Kidney glomerular epithelial cell (primary cell): ENCODE measurements at places on chromosomes 11 and 22.

DNA sequence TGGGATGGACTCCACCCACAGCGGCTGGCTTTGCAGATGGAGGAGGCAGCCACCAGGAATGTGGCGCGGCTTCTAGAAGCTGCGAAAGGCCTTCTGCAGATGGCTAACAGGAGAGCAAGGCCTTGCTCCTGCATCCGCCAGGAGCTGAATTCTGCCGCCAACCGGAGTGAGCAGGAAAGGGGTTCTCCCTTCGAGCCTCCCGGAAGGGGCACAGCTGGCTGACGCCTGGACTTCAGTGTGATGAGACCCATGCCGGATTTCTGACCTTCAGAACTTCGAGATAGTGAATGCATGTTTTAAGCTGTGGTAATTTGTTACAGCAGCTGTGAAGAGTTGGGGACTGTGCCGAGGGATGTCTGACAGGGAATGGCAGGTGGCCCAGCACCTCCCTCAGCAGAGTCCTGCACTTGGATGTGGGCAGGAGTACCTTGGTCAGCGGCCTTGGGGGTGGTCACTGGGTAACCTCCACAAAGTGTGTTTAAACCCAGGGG, 7.7 kb downstream of the TBC1D22A start:
- DNase-seq, result no peak

DNA sequence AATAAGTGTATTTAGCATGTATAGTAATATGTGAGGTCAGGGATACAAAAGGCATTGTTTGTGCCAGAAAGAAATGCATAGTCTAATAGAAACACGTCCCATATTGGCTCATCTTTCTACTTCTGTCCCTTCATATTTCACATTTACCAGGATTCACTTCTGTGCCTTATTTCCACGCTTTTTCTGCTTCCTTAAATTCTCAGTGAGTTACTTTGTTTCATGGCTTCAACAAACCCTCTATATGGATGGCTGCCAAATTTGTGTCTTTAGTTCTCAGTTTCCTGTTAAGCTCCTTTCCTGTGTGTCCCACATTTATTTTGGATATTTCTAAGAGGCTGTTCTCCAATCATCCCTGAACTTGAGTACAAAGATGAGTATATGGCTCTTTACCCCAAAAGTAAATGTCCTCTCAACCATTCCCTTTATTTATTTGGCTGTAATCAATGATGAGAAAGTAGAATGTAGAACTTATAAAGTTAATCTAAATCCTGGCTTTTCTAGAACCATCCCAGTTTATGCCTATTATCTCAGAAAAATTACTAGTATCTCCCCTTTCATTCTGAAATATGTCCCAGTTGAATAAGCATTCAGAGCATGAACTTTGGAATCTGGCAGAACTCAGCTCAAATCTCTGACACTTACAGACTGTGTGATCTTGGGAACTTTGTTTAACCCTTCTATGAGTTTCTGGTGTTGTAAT, 23.5 kb downstream of the OR8B12 start:
- no peak for DNase-seq

- DNase-seq, result no peak
Measured at GRCh38 chr11:11533751-11534150, 88.1 kb downstream of the GALNT18 start.

GRCh38 chr11:64339754-64340408, at the start of gene CCDC88B:
Gene CCDC88B, plus strand, starts transcription at chr11:64340204. Its CDS starts 63 bp downstream, at chr11:64340267.
- no peak for DNase-seq

DNA sequence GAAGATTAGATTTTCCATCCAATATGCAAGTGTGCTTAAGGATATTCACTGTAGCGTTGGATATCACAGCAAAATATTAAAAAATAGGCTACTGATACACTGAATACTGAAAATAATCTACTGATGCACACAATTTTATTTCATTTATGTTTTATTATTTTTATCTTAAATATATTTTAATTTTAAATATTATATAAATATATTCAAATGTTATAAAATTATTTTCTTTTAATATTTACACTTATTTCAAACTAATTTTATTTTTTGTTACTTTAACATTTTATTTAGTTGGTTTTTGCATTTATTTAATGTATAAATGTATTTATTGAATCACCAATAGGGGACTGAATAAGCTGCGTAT, 12.3 kb downstream of the MMP3 start:
- DNase-seq, result no peak

DNA sequence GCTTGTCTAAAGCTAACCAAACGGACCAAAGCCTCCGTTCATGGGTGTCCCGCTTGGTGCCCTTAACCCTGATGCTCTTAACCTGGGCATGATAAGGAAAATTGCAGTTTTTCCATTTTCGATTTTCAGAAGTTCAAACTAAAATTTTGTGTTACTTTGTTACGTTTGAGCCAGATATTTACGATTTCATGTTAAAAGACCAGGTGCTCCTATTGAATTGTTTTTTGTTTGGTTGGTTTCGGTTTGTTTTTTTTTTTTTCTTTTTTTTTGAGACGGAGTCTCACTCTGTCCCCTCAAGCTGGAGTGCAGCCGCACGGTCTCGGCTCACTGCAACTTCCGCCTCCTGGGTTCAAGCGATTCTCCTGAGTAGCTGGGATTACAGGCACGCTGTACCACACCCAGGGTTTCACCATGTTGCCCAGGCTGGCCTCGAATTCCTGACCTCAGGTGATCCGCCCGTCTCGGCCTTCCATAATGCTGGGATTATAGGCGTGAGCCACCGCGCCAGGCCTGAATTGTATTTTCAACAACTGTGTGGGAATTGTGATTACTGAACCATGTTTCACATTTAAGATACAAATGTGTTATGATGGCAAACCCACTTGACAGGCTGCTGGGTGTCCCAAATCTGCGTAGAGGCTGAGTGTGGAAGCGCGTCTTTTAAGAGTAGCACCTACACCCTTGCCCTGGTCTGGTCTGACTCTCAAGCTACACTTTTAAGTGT, 864 bp upstream of the USP28 start:
- no peak for DNase-seq

GRCh38 chr11:69508974-69509373, 27.5 kb downstream of the LINC01488 start:
- DNase-seq, result no peak

DNA sequence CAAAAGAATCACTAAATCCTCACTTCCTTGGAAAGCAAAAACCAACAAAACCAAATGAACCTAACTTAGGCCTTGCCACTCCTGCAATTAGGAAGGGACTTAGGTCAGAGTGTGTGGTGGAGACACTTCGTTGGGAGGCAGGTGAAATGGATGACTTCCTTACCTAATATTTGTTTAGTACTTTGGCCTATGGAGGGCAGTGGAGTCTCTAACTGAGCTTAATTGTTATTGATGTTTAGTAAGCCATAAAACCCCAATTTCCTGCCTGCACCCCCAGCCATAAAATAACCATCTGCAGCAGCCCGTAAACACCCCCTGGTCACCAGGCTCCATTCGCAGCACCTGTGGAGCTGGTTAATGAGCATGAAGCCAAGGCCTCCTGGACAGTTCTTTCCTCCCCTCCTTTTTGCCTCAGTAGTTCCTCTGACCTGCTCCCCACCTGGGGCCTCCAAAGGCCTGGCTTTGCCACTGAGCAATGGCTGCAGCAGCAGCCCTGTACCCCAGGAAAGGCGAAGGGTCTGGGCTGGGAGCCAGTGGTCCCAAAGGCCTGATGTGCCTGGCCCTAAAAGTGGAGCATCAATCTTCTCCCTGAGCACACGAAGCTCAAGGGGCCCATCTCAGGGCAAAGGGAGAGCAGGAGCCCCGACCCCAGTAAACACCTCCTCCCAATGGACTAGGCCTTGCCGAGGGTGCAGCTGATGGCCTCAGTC, 15.6 kb upstream of the SYT13 start:
- no peak for DNase-seq
